ENCODE measurements at places on chromosomes 3 and 15.

GRCh38 chr3:104510131-104510849 lies 856.4 kb upstream of the ALCAM start:
- no peak for DNase-seq

DNA sequence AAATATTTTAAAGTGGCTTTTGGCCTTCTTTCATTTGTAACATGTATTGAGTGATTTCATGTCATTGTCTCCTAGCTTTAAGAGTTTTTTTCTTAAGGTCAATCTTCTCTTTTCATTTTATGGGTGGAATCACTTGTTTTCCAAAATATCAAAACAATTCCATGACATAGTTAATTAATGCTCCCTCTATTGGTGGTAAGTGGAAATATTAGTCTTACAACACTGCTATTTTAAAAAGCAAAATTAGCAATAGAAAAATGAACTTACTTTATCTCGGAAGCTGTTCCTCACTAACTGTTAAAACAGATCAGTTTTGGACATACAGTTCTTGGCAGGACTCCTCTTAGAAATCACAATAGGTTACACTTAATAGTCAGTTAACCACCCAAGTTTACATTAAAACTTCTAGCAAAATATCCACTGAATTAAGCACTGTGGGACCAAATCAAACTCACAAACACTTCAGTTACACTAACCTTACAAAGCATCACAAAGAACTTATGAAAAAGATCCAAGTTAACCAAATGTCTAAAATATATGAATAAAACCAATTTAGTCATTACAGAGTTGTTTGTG lies 42.4 kb downstream of the TIGIT start:
- no peak for DNase-seq

DNA sequence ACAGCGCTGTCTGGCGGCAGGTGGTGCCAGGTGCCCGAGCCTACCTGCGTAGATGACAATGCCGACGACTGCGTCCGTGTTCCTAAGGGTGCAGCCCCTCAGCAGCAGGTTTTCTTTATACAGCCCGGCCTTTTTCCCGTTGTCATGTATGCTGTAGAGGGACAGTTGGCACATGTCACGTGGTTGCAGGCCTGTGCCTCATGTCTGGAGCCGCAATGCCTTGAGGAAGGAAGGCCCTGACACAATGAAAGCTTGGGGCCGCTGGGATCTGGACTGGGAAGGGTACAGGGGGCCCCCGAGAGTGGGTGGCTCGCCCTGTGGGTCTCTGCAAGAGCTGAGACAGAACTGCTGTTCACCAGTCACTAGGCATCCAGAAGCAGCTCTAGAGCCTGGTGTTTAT lies 136.0 kb downstream of the ATP10A start:
- DNase-seq, result no peak

DNA sequence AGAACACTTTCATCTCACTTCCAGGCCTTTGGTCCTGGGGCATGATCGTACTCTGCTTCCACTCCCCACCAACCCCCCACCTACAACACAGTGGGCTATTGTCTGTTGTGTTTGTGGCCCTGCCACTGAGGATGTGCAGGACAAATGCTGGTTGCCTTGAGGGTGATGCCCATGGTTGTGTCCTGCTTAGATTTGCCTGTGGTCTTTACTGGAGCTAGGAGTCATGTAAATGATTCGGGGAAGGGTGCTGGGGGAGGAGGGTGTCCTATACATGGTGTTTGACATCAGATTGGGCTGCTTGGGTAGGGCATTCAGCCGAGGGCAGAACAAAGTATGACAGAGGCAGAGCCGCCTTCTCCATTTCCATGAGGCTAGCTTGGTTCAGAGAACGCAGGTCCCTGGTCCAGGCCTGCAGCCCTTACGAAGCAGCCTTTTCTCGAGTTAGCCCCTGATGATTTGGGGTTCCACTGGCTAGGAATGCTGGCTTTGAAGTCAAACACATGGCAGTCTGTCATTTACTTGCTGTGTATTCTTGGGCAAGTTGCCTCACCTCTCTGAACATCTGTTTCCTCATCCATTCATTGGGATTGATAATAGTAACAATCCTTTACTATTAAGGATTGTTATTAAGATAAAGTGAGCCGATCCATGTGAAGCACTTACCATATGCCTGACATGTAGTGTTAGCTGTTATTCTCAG lies 6.9 kb downstream of the CORO2B start:
- no peak for DNase-seq

DNA sequence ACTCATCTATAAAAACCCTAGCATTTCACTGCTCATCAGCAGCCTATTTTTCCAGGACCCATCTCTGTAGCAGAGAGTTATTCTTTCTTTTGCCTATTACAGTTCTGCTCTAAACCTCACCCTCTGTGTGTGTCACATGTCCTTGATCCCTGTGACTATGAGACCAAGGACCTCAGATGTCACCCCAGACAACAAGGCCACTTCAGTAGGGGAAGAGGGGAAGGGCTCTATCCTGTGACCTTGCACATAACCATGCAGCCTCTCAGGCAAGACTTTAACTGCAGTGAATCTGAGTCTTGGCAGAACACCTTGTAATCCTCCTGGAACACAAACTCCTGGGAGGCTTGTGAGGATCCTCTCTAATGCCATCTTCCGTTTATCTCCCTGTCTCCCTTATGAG lies 4.4 kb upstream of the ZNF589 start:
- DNase-seq, result no peak

- DNase-seq, result no peak
Observed at GRCh38 chr3:43693594-43693993, 2.9 kb downstream of the ABHD5 start.

DNA sequence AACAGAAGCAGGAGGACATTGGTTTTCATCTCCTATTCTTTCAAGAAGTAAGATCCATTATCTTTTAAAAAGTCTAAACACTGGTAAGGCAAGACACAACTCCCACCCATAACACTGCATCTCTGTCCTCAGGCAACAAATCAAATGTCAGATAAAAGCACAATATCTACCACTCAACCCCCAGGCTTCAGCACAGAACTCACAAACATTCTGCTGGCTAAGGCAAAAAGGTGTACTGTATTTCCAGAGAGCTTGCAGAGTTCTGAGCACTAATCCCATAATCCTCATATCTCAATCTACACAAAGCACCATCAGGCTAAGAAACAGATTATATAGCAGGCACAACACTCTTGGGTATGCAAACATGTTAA lies 20.9 kb downstream of the RAF1 start:
- no peak for DNase-seq

DNA sequence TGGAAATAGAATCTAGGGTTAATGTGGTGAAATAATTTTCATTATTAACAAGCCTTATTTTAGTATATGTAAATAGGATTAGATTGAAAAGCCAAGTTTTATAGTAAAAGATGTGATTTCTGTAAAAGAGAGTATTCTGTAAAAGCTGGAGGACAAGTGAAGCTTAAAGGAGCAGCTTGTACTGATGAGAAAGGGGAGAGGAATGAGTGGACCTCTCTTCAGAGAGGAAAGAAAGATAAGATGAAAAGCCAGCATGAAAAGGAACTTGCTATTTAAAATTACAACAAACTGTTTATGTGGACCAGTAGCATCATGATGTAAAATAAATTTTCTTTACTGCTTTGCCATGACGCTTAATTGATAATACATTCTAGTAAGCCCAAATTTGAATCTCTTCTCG lies 18.5 kb downstream of the ALCAM start:
- DNase-seq, result no peak

DNA sequence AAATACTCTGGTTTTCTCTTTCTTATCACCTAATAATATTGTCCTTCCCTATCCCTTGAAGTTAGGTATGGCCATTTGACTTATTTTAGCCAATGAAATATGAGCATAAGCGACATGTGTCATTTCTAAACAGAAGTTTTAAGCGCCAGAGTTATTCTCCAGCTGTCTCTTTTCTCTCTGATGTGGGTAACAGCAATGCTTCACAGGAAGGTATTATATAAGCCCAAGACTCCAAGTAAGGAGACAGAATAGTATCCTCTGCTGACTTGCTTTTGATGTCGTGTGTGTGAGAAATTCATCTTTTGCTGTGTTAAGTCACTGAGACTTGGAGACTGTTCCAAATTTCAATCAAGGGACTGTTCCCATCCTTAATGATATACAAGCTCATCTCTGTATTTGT lies 224.6 kb upstream of the NECTIN3 start:
- DNase-seq, result no peak

All from left lung (tissue), 14 donors.